CD4-positive, alpha-beta T cell treated with Interferon alpha-2 for 1 hour (primary cell): ENCODE measurements at places on chromosomes 6 and 20.

DNA sequence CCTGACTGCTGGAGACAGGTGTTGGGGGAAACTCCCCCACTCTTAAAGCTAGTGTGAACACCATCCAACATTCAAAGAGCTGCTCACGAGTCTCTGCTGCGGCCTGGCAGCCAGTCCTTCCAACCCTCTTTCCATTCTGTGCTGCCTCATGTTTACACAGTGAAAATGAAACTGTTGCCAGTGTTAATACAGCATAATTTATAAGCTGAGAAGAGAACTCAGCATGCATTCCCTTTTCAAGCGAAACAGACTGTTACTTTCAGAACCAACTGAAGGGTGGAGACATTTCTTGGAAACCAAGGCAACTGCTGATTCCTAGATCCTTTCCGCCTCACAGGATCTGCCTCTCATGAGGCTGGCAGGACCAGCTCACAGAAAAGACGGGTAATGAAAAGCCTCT lies 533.8 kb upstream of the ID4 start:
- no peak for DNase-seq

DNA sequence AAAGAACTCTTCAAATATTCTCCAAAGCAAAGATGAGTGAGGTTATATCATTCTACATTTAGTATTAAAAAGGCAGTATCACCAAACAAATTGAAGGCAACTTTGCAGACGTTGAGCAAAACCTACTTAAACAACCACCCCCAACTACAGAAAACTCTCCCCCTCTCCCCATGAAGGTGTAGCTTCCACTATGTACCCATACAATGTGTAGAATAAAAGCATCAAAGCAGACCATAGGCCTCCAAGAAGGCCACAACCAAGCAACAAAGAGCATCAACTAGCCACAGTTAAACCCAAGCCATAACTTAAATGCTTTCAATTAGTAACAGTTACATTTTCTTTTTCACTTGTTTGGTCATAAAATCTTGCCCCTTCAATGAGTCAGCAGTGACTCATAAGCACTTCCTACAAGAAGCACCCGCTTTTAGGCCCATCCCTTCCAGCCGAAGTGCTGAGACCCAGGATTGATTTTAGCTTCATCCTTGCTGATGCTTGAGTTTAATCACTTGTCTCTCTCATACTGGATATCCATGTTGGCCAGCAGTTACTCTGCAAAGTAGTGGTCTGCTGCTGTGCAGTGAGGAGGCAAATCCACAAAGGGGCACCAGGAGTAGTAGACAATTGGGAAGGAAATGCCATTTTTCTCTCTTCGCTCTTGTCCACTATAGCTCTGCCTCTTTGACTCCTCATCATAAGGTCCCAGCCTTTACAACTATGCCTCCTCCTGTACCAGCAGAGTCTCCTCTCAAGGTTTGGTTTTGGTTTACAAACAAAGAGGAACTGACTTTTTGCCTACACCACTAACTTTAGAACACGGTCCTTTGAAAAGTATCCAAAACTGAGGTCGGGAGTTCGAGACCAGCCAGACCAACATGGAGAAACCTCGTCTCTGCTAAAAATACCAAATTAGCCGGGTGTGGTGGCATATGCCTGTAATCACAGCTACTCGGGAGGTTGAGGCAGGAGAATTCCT lies 8.4 kb upstream of the NUP153 start:
- DNase-seq: peak; percentile 31

DNA sequence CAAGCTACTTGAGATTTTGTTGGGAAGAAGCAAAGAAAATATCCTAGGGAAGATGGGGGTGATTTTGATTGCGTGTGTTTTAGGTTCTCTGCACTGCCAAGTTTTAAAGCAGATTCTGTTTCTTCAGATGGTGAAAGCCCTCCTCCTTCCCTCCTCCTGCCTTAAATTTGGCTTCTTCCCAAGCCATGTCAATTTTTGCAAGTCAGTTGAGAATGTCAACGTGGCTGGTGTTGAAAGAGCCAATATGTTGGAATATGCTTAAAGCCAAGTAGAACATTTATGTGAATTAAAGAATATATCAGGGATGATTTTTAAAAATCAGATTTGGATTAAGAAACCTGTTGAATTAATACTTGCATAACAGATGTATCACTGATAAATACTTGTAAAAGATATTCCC lies 270.8 kb downstream of the ARID1B start:
- no peak for DNase-seq

DNA sequence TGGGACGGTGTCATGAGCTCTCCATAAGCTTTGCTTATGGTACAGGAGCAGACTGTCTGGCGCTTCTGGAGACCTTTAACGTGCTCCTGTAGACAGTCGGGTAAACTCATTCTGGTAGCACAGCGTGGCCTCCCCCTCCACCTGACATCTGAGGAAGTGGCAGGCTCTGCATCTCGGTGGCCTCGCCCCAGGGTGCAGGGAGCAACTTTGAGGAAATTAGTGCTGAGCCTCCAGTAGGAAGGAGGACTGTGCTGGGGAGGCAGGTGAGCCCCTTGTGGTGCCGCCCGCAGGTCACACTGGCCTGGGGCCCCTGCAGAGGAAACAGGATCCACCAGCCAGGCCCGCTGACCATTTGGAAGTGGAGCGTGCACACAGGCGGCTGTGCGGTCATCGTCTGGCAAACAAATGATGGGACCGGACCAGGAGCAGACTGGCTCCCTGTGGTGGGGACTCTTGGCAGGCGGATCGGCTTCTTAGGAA lies 57.9 kb downstream of the SYNJ2 start:
- no peak for DNase-seq

DNA sequence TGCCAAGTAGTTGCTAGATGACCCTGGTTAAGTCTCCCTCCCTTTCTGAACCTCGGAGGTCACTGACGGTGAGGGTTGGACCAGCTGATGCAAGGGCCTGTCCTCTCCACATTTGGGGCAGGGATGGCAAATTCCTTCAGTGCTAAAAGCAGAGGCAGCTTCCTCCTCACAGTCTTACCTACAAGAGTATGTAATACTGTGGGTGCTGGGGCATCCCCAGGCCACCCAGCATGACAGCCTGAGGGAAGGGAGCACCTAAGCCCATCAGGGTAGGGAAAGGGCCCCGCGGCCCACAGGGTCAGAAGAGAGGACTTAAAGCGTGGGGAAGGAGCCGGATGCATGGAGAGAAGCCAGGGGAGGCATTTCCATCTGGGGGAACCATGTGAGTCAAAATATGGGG lies 38.0 kb downstream of the TGM3 start:
- DNase-seq: no peak

DNA sequence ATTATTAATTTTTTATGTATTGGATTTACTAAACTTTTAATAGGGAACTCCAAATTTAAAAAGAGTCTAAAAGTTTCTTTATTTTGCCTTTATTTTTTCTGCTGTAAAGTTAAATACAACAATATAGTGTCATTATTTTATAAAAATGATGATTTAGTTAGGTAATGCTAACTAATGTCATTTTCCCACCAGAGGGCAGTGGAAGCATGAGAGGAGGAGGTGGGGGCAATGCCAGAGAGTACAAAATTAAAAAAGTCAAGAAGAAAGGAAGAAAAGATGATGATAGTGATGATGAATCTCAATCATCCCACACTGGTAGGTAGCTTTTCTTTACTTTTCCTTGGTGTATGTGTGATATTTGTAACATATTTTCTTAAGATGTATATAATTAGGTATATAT lies 20.2 kb upstream of the FHL5 start:
- peak; percentile 20 for DNase-seq

- no peak for DNase-seq
Measured at GRCh38 chr20:62252342-62252966, 14.1 kb downstream of the OSBPL2 start.

DNA sequence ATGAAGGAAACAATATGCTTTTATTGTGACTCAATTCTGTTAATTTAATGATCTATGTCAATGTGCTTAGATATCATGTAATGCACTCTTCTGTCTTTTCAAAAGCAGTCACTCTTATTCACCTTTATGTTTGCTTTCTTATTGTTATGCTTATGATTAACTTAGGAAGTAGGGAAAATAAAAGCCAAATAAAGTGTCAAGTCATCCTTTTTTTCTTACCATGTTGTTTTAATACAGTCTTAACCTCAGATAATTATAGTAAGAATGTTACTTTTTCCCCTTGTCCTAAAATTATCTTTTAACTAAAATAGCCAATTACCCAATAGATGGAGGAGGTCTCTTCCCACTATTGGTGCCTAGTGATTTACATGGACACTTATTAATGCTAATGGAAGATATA lies 72.6 kb downstream of the TFAP2B start:
- no peak for DNase-seq
